GM12878 (cell line): ENCODE measurements at places on chromosomes 16 and 17. TPM values are rescaled to one million over a fixed set of nuclear protein-coding genes. Genes with fewer than 3 reads are reported as not detected.

TNFSF12 gene
- total RNA-seq, result 6.7 and 7.0 TPM in 2 replicates

ZG16 gene
- not detected in 2 replicates for total RNA-seq

OTOP2 gene
- total RNA-seq, result not detected in 2 replicates

- no peaks in the 10 kb centered on the region for H3K36me3 ChIP-seq
- no peak overlapping the region for H3K27ac ChIP-seq
- no peak for DNase-seq
These were observed 13.4 kb upstream of the TAC4 start for GRCh38 chr17:49861150-49861884.

- H3K4me1 ChIP-seq, result no peaks in the 10 kb centered on the region
- no peaks in the 10 kb centered on the region for H3K27me3 ChIP-seq
- no peaks in the 10 kb centered on the region for H3K36me3 ChIP-seq
- H3K4me3 ChIP-seq, result no peak overlapping the region
- no peak for DNase-seq
These were observed 20.6 kb upstream of the KIFC3 start for GRCh38 chr16:57822856-57823255.

- no peak overlapping the region for H3K27ac ChIP-seq
- no peaks in the 10 kb centered on the region for H3K36me3 ChIP-seq
- H3K4me3 ChIP-seq, result no peak overlapping the region
- no peaks in the 10 kb centered on the region for H3K27me3 ChIP-seq
These were observed 204.8 kb downstream of the FTO start for GRCh38 chr16:53908731-53909130.

GRCh38 chr16:57981636-57982035, 10.7 kb upstream of the CNGB1 start:
- H3K27ac ChIP-seq, result no peak overlapping the region
- H3K27me3 ChIP-seq, result no peaks in the 10 kb centered on the region

DNA sequence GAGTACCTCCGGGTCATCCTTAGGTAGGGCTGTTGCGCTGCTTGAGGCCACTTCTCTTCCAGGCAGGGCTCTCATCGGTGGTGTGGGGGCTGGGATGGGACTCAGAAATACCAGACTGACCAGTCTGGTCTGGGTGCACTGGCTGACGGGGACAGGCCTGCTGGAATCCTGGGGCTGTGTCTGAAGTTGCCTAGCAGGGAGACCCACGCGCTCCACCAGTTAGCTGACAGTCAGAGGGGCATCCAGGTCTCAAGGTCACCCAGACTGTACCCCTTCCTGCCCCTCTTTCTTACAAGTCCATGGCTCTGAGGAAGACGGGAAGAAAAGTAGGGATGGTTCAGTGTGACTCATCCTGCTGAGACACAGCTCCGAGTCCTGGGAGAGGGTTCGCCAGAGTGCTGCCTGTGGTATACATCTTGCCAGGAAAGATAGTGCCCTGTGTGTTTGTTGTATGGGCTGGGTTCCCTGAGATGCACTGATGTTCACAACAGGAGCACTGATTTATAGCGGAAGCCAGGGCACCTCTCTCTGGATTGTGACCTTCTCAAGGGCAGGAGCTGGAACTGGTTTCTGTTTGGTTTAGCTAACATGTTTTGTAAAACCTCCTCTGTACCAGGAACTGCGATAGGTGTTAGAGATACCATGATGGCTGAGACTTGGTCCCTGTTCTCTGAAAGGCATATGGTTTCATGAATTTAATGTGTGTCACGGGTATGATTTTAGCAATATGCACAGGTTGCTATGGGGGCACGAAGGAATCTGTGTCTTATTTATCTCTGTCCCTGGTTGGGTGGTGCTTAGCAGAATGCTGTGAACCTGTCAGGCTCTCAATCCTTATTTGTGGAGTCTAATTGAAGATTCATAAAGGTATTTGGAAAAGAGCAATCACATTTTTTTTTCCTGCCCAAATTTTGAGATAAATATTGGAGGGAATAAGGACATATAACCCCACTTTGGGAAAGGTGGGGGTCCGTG, 97.5 kb downstream of the OR1D5 start:
- H3K4me1 ChIP-seq, result no peaks in the 10 kb centered on the region
- H3K36me3 ChIP-seq, result no peaks in the 10 kb centered on the region
- no peak overlapping the region for H3K27ac ChIP-seq
- H3K4me3 ChIP-seq, result no peak overlapping the region
- no peaks in the 10 kb centered on the region; the same call in 1 of the 2 replicates for H3K27me3 ChIP-seq

GRCh38 chr16:79947771-79948170, 347.2 kb upstream of the MAF start:
- no peak overlapping the region for H3K27ac ChIP-seq
- no peaks in the 10 kb centered on the region for H3K4me1 ChIP-seq
- no peaks in the 10 kb centered on the region for H3K36me3 ChIP-seq
- H3K4me3 ChIP-seq, result no peak overlapping the region

DNA sequence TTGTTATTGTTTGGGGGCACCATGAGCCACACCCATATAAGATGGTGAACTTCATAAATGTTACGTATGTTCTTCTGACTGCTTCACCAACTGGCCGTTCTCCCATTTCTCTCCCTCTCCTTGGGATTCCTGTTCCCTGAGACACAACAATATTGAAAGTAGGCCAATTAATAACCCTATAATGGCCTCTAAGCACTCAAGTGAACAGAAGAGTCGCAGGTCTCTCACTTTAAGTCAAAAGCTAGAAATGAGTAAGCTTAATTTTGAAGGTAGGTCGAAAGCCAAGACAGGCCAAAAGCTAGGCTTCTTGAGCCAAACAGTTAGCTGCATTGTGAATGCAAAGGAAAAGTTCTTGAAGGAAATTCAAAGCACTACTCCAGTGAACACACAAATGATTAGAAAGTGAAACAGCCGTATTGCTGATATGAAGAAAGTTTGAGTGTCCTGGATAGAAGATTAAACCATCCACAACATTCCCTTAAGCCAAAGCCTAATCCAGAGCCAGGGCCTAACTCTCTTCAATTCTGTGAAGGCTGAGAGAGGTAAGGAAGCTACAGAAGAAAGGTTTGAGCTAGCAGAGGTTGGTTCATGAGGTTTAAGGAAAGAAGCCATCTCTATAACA, 25.8 kb downstream of the HLF start:
- no peak overlapping the region for H3K4me3 ChIP-seq
- no peaks in the 10 kb centered on the region for H3K36me3 ChIP-seq
- H3K4me1 ChIP-seq, result no peaks in the 10 kb centered on the region
- H3K27ac ChIP-seq, result no peak overlapping the region

DNA sequence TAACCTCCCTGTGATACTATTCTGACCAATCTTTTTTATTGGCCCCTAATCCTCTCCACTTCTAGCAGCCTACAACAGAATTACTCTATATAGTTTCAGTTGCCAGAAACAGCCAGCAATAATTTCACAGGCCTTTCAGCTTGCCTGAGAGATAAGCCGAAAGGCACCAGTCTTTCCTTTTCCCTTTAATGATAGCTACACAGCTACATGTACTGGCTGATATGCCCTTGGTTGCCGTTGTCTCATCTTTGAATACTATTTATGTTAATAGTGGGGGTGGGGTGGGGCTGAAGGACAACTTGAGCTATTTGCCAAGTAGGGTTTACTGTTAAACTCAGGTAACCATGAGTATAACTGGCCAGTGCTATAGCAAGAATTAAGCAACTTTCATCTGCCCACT, 35.8 kb upstream of the RASL10B start:
- H3K27me3 ChIP-seq, result no peaks in the 10 kb centered on the region
- H3K27ac ChIP-seq, result no peak overlapping the region
- no peaks in the 10 kb centered on the region for H3K4me1 ChIP-seq
- no peak overlapping the region for H3K4me3 ChIP-seq

- no peak for DNase-seq
- H3K27me3 ChIP-seq, result no peaks in the 10 kb centered on the region
- peaks cover 4% of the 10 kb centered on the region; the same call in 1 of the 2 replicates for H3K36me3 ChIP-seq
- peaks cover 20% of the 10 kb centered on the region for H3K4me1 ChIP-seq
- no peak overlapping the region for H3K4me3 ChIP-seq
These were observed 8.1 kb downstream of the ZC3H7A start for GRCh38 chr16:11788914-11789313.

- no peak overlapping the region for H3K4me3 ChIP-seq
- H3K27me3 ChIP-seq, result 0 out of 2 replicates have a peak, but pooled peaks cover 2% of the 10 kb centered on the region
- no peak for DNase-seq
- no peak overlapping the region for H3K27ac ChIP-seq
These were observed 183.0 kb downstream of the FOXL1 start for GRCh38 chr16:86761111-86762031.

- H3K27me3 ChIP-seq, result no peaks in the 10 kb centered on the region
- no peaks in the 10 kb centered on the region for H3K4me1 ChIP-seq
- no peak overlapping the region for H3K27ac ChIP-seq
- H3K36me3 ChIP-seq, result no peaks in the 10 kb centered on the region; the same call in 1 of the 2 replicates
- DNase-seq, result no peak
These were observed 15.4 kb downstream of the FBXO31 start for GRCh38 chr16:87368029-87368770.

GRCh38 chr17:68509141-68510057, 2.8 kb upstream of the PRKAR1A start:
- no peaks in the 10 kb centered on the region for H3K27me3 ChIP-seq
- no peaks in the 10 kb centered on the region for H3K36me3 ChIP-seq
- DNase-seq, result no peak
- no peak overlapping the region for H3K27ac ChIP-seq
- H3K4me1 ChIP-seq, result peaks cover 7% of the 10 kb centered on the region; the same call in 1 of the 2 replicates
- H3K4me3 ChIP-seq, result no peak overlapping the region

DNA sequence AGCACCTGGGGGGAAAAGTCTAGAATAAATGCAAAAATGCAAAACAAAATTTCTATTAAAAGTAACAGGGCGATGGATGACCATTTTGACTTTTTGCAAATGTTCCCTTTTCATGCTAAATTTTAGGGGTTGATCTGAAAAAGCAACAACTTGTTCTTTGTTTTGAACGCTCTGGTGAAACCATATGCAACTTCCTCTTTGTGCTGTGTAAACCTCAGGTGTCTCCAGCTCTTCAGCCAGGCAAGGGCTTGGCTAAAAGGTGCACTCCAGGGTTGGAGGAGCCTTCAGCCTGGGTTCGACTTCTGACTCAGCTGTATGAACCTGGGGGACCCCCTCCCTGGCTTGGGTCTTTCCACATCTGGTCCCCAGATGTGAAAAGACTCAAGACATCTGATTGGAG, 9.5 kb downstream of the IRF8 start:
- H3K36me3 ChIP-seq, result peaks cover 48% of the 10 kb centered on the region
- H3K4me3 ChIP-seq, result peak overlapping the region; percentile 41

GRCh38 chr17:56230660-56231059, 77.4 kb downstream of the ANKFN1 start:
- H3K27me3 ChIP-seq, result no peaks in the 10 kb centered on the region
- H3K36me3 ChIP-seq, result no peaks in the 10 kb centered on the region
- no peak overlapping the region for H3K27ac ChIP-seq
- DNase-seq, result no peak
- H3K4me1 ChIP-seq, result no peaks in the 10 kb centered on the region

GRCh38 chr16:49513040-49513439, 139.4 kb downstream of the C16orf78 start:
- H3K36me3 ChIP-seq, result no peaks in the 10 kb centered on the region
- no peak overlapping the region for H3K27ac ChIP-seq
- H3K27me3 ChIP-seq, result no peaks in the 10 kb centered on the region
- no peak for DNase-seq

GRCh38 chr17:45287526-45288500, 25.9 kb upstream of the SPATA32 start:
- DNase-seq, result no peak
- H3K27ac ChIP-seq, result no peak overlapping the region
- H3K27me3 ChIP-seq, result no peaks in the 10 kb centered on the region
- H3K36me3 ChIP-seq, result peaks cover 39% of the 10 kb centered on the region
- H3K4me3 ChIP-seq, result no peak overlapping the region
- H3K4me1 ChIP-seq, result peaks cover 27% of the 10 kb centered on the region

GRCh38 chr17:28384281-28385036, 13.0 kb downstream of the SARM1 start:
- 0 out of 2 replicates have a peak, but pooled peaks cover 3% of the 10 kb centered on the region for H3K36me3 ChIP-seq
- no peak for DNase-seq
- H3K4me1 ChIP-seq, result no peaks in the 10 kb centered on the region
- no peaks in the 10 kb centered on the region for H3K27me3 ChIP-seq
- peak overlapping the region; percentile 65 for H3K4me3 ChIP-seq
- 0 out of 2 replicates have a peak overlapping the region, but pooled peaks have one; percentile 1 for H3K27ac ChIP-seq

- H3K27ac ChIP-seq, result no peak overlapping the region
- no peak for DNase-seq
- H3K4me3 ChIP-seq, result no peak overlapping the region
- H3K36me3 ChIP-seq, result no peaks in the 10 kb centered on the region
These were observed 33.5 kb downstream of the MGAT5B start for GRCh38 chr17:76901542-76902197.

GRCh38 chr16:54210452-54211125, 76.0 kb downstream of the IRX3 start:
- H3K4me3 ChIP-seq, result no peak overlapping the region
- H3K27me3 ChIP-seq, result no peaks in the 10 kb centered on the region
- H3K4me1 ChIP-seq, result no peaks in the 10 kb centered on the region

GRCh38 chr16:53753431-53753830, 49.5 kb downstream of the FTO start:
- H3K4me3 ChIP-seq, result no peak overlapping the region
- no peaks in the 10 kb centered on the region for H3K36me3 ChIP-seq
- no peaks in the 10 kb centered on the region for H3K4me1 ChIP-seq
- no peaks in the 10 kb centered on the region for H3K27me3 ChIP-seq
- no peak for DNase-seq
